ENCODE measurements at places on chromosomes 5 and 9.

DNA sequence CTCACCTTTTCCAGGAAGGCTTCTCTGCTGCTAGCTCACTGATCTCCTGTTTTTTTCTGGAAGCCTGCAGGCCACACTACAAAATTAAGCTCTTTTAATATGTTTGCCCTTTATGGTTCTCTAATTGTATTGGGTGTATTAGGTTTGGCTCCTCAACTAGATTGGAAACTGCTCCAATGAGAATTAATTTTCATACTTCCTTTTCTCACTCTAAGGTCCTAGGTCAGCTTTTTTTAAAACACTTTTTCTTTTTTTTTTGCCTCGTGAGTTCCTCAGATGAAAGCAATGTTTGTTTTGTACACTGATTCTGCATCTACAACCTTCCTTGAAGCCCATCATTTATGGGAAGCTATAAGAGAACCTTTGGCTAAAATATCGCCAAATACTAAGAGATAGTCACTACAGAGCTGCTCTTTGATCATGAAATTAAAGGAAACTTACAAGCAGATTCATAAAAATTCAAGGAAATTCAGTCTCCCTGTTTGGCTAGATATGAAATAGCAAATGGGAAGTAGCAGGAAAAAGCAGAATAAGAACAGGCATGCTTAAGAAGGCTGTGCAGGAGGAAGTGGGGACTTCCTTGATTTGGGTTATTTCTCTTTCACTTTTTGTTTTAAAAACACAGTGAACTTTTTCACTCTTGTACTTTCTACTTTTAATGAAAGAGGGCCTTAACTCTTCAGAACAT lies 55.2 kb upstream of the FYB1 start:
- DNase-seq: no peak

- DNase-seq: no peak
Measured at GRCh38 chr5:125261505-125262250, 515.2 kb upstream of the ZNF608 start.

DNA sequence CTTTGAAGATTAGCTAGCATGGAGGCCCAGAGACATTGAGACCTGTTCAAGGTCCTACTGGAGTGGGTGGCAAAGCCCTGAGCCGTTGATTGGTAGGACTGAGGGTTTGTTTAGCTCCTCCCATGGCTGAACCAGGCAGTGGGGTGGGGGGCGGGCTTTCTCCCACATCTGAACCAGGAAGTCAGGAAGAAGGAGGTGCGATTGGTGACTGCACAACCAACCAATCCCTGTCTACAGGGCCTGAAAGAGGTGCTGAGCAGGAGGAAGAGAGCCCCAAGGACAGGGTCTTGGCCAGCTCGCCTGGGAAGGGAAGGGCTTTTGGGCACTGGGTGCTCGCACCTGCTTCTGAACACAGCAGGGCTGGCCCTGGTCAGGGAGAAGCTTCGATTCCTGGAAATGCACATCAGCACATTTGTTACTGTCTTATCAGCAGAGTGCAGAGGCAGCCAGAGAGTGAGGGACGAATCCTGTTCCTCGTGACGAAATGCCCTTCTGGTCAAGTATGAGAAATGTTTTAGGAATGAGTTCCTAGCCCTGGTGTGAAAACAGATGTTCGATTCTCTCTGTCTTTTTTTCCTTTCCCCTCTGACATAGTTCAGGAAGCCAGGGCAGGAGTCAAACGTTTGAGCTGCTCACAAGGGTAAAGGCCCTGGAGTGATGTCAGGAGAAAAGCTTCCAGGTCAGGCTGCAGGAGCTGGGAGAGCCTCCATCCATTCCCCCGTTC lies 294.8 kb upstream of the KLF4 start:
- DNase-seq: no peak

GRCh38 chr5:135741040-135741439 lies 93.4 kb upstream of the SLC25A48 start:
- no peak for DNase-seq

DNA sequence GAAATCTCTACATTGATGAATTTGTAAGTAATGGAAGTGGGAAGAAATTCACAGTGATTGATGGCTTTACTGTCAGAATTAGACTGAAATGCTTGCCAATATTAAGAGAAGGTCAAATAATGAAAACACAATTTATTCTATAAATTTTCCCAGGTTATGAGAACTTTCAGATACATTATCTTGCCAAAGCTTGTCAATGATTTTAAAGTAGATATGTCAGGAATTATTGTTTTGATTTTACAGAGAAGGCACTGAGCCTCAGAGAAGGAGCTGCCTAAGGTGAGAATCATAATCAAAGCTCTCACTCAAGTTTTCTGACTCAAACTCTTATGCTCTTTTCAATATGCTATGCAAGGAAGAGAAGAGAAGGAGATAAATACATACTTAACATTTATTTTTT lies 564.0 kb upstream of the RGMB start:
- no peak for DNase-seq

GRCh38 chr9:98316445-98317133 lies 61.1 kb upstream of the TBC1D2 start:
- DNase-seq: no peak

GRCh38 chr9:105291938-105292337 lies 47.5 kb downstream of the SLC44A1 start:
- no peak for DNase-seq

GRCh38 chr9:76894198-76894597 lies 11.7 kb downstream of the PRUNE2 start:
- DNase-seq: no peak

DNA sequence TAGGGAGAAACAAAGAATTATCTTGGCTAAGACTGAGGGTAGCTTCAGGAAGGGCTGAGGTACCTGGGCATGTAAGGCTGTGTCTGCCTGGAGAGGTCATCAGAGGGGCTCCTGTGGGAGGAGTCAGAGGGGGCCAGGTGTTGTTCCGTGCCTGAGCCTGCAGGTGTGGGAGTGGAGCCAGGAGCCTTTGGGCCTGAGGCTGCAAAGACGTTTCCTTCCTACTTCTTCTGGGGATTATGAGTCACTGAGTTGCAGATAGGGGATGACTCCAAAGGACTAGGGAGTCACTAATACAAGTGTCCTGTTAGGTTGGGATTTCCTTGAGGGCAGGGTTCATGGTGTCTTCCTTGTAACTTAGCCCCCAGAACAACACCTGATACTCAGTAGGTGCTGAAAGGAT lies 391.1 kb downstream of the ARHGEF28 start:
- DNase-seq: no peak

DNA sequence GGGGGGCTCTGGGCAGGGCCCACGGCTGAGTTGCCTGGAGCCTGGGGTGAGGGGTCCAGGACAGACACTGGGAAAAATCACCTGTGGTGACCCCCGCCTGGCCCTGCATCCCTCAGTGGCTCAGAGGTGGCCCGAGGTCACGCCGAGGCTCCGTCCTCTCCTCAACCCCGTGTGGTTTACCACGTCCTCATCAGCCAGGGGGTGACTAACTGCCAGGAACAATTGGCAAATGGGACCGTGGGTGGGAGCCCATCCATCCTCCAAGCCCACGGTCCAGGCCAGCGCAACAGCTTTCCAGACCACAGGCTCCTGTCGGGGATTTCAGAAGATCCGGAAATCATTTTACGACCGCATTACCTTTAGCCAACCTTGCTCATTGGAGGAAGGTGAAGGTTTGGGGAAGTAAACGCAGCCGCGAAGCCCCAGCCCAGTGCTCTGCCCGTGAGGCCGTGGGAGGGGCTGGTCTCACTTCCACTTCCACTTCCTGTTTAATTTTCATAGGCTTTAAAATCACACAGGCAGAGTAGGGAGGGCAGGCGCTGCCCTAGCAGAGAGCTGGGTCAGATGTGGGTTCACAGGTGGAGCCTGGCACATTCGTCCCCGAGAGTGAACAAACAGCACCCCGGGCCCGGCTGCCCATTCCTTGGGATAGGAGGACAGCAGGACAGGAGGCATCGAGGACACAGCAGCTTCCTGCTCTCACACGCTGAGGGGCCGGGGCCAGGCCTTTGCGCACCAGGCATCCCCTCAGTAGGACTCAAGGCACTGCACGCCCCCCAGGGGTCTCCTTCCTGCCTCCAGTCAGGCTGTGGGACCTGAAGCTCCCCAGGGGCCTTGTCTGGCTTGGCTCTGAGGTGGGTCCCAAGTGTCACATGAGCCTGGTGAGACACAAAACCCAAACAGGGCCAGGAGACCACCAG lies 19.8 kb upstream of the SLC9A3 start:
- no peak for DNase-seq

- no peak for DNase-seq
Measured at GRCh38 chr5:168006456-168007130, 284.9 kb upstream of the WWC1 start.

GRCh38 chr5:2631758-2632157 lies 119.7 kb downstream of the IRX2 start:
- DNase-seq: no peak

GRCh38 chr5:72841756-72842535 lies 25.5 kb downstream of the TNPO1 start:
- DNase-seq: no peak
